ENCODE measurements at places on chromosomes 5 and 9. TPM values are rescaled to one million over a fixed set of nuclear protein-coding genes. Genes with fewer than 3 reads are reported as not detected.

Gene DMRTA1
- 0.32 TPM for total RNA-seq

Gene ABLIM3
- total RNA-seq = 21.4 TPM

Gene PTPA
- total RNA-seq = 108 TPM

Gene WNT8A
- total RNA-seq = not detected

Gene CDX1
- 0.76 TPM for total RNA-seq

Gene CDKN2A
- total RNA-seq = not detected

Gene PCDHGA11
- total RNA-seq = 3.4 TPM

Gene FGD3
- total RNA-seq = 6.9 TPM

Measured in suprapubic skin (tissue), 4 donors.